GM04504 (cell line): ENCODE measurements at places on chromosomes 12 and 14.

- no peak for DNase-seq
These were observed 50.4 kb downstream of the SLC24A4 start for GRCh38 chr14:92373336-92373735.

GRCh38 chr14:22671622-22672021, 27.5 kb upstream of the OR6J1 start:
- DNase-seq: no peak

DNA sequence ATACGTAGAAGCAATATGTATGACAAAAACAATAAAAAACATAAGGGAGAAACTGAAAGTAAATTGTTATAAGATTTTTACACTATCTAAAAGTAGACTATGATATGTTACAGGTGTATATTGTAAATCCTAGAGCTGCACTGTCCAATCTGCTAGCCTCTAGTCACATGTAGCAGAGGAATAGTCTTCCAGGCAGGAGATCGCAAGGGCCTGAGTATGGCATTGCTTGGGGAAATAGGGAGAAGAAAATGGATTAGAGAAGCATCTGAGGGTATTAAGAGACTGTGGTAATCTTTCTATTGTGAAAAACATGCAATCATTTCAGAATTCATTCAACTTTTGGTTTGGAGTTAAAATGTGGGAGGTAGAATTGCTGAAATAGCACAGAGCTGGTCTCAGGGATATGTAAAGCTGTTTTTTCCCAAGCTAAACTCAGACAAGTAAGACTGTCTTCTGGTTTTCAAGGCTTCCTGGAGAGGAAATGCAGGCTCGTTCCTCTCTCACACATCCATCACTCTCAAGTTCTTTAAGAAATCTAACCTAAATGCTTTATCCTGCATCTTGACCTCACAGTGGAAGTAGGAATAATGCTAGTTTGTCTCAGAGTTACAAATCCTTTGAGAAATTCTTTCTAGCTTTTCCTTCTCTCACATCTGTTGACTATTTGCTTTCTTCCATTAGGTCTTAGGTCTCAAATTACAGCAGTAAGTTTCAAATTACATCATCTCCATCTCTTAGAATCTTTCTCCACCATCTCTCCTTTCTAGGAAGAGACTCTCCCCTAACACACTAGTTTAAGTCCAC, 7.6 kb upstream of the CCDC184 start:
- no peak for DNase-seq

- no peak for DNase-seq
These were observed 96.7 kb downstream of the SLC25A47 start for GRCh38 chr14:100419856-100420255.

- no peak for DNase-seq
These were observed 6.3 kb downstream of the SLC7A8 start for GRCh38 chr14:23177181-23177580.
